AG04449 (cell line): ENCODE measurements at places on chromosomes 6 and 20.

GRCh38 chr20:50595988-50596693 is 86.0 kb downstream of the PTPN1 start:
- DNase-seq: no peak

- DNase-seq: no peak
These were observed 16.1 kb upstream of the APMAP start for GRCh38 chr20:25008388-25009217.

DNA sequence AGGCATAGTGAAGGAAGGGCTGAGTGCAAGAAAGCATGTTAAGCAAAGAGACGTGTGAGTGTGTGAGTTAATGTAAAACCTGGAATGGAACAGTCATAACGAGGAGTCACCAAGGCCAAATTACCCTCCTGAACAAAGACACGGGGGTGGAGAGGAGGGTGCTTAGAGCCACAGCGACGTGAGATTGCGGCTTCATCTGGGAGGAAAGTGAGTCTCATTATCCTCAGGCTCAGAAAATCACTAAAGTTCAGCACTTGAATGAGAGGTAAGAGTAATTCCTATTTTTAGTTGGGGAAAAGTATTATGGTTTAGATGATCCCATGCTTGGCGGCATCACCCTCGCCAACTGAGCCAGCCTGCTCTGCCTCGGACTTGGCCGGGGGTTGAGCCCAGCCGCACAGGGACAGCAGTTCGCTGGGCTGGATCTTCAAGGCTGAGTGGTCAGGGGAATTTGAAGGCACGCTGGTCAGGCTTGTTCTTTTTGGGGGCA is 136.6 kb downstream of the DTNBP1 start:
- DNase-seq: no peak

DNA sequence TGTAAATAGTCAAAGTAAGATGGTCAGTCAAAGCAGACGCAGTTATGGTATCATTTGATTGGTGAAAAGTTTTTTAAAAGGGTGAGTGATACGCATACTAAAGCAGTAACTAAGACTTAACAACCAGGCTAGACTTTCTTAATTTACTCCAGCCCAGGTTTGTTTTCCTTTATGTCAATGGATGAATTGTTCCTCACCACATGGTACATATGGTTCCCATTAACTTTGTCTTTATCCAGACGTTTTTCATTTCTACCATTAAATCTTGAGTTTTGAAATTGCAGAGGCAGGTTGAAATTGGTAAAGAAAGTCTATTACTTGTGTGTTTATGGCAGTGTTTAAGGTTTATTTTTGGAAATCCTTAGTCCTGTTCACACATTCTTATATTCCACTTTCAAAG is 98.5 kb upstream of the SCGN start:
- no peak for DNase-seq

DNA sequence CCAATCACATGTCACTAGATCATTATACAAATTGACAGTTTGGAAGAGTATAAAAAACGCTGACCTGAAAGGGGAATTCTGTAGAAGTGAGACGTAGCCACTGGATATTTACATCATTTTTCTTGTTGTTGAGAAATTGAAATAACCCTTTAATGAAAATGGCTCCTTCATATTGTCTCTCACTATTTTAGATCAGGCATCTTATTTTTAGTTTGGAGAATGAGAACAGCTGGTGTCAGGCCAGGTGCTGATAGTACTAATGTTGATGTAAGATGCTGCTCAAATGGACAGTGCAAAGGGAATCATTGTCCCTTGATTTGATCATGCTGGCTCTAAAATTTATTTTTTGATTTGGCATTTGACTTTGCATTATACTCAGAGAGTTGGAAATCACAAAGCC is 17.4 kb downstream of the NKAIN2 start:
- DNase-seq: no peak

GRCh38 chr20:58603721-58604120 is 47.4 kb upstream of the STX16 start:
- peak; percentile 26 for DNase-seq

DNA sequence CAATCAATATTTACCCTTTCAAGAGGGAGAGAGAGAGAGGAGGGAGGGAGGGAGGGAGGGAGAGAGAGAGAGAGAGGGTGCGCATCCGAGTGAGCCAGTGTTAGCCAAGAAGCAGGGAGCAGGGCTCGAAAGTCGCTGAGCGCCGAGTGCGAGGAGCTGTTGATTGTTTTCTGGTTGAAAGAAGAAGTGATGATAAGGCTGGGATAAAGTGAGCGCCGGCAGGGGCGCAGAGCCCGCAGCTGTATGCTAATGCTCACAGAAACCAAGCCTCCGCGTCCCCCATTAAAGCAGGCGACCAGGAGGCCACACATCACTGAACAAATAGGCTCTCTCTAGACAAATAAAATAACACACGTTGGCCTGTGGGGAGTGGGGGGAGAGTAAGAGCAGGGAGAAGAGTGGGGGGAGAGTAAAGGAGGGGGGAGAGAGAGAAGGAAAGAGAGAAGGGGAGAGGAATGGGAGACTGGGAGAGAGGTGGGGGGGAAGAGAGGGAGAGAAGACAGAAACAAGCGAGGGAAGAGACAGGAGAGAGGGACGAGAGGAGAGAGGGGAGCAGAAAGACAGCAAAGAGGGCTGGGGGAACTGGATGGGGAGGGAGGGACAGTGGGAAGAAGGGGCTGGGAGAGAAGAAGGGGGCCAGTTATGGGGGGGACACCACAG is 5.0 kb upstream of the INSM1 start:
- DNase-seq: no peak

- no peak for DNase-seq
These were observed 114.2 kb downstream of the PLEKHG1 start for GRCh38 chr6:150713931-150714330.

- no peak for DNase-seq
These were observed 62.5 kb upstream of the PTGIS start for GRCh38 chr20:49630396-49630951.
